ENCODE measurements at places on chromosomes 2 and 18.

GRCh38 chr2:66470199-66470598 is 35.3 kb downstream of the MEIS1 start:
- no peak for DNase-seq

GRCh38 chr2:99777656-99778290 is 288.0 kb upstream of the REV1 start:
- no peak for DNase-seq

DNA sequence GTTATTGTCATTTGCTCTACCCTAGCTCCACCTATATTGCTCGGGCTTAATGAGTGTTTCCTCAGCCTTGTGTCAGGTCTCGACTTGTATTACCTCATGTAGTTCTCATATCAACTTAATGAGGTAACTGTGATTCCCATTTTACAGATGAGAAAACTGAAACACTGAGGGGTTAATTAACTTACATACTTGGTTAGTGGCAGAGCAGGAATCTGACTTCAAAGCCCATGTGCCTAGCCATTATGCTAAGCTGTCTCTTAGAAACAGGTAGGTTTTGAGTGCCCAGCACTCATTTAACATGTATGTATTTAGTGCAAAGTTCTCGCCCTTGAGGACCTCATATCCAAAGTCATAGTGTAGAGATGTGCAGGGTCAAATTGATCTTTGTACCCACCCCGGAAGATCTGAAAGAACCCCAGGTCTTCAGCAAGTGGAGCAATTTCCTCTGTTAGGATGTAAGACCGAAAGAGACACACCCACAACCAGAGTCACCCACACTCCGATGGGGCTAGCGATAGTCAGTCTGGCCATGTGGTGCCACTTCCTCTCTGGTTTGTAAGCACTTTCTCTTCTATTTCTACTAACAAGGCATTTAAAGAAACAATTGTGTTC is 121.0 kb upstream of the SLC39A10 start:
- DNase-seq = no peak

GRCh38 chr2:237558961-237559641 is 7.3 kb upstream of the PRLH start:
- no peak for DNase-seq

DNA sequence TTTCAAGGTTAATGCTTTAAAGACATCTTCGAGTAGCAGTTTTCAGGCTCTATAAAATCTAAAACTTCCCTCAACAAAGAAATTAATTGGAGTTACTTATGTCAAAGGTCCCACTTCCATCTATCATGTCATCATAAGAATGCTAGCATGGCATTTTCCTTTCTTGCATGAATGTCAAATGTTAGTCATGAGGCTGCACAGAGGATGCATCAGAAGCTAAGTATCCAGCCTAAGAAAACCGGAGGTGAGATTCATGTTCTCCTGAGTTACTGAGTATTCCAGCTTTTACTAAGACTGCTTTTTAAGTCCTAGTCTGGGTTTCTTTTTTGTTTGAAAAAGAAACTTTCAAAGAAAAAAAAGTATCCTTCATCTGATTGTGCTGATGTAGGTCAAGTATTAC is 130.6 kb upstream of the CDH19 start:
- no peak for DNase-seq

- DNase-seq = no peak
Observed at GRCh38 chr2:136362676-136363390, 244.9 kb upstream of the CXCR4 start.

DNA sequence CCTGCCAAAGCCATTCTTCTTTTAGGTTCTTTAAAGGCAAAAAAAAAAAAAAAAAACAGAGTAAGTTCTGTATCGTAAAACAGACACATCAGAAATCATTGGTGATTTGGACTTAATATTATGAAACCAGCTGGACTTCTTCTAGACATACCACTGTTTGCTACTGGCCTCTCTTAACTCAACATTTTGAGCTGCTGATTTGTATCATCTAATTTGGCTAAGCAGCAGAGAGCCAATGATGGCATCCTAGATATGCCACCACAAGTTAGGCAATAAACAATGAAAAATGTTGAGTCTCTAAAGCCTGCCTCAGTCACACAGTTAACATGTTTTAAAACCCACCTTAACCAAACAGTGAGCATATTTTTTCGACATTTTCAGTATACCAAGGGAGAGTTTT is 1034.3 kb upstream of the NXPH2 start:
- DNase-seq = no peak

- no peak for DNase-seq
Observed at GRCh38 chr2:12507295-12507694, 209.4 kb upstream of the TRIB2 start.

DNA sequence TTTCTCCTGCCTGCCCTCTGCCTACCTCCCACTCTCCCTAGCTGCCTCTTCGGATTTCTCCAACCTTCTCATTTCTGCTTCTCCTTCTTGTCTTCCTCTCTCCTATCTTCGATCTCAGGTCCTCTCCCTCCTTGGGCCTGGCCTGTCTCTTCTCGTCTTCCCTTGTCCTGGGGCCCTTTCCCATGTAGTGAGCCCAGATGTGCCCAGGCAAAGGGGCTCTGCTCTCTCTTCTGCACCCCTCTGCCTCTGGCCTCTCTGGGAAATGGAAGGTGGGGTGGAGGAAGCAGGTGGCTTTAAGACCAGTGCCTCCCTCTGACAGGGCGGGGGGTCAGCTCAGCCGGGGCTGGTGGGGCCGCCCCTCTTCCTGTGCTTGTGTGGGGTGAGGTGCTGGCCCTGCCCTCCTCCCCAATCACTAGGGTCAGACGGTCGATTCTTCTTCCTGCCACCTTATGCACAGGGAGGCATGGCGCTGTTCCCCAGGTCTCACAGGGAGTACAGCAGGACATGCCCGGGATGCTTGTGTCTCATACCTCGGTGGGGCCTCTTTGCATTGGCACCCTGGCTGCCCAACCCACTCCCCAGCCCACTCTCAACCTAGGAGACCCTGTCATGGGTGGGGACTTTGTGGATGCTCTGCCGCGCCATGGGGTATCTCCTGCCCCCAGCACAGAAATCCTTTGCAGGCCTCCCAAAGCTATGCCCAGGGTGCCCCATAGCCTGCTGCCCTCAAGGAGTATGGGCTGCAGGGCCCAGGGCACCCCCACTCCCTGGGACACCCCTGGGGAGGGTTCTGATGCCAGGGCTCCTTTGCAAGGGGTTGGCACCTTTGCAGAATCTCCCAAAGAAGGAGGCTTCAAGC is 213.8 kb upstream of the HAAO start:
- DNase-seq = no peak

GRCh38 chr18:80023173-80023572 is 11.1 kb upstream of the RBFA start:
- DNase-seq = no peak

- DNase-seq = peak; percentile 74
Observed at GRCh38 chr2:56008661-56009431, 85.3 kb upstream of the EFEMP1 start.

DNA sequence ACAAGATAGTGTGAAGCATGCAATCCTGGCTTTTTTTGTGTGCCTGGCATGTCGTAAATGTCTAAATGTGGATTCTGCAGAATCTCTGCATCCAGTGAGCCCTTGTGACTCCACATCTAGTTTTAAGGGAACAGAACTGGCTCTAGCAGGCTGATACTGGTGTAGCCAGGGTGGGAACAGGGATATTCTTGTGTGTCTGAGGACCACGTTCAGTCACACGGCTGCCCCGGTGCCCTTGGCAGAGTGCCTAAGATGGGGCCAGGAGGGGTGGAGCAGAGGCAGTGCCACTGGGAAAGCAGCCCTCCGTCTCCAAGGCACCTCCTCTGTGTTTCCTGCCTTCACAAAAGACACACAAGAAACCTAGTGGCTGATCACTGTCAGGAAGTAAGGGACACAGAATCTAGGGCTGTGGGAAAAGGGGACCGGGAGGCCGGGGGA is 91.5 kb upstream of the PARD3B start:
- no peak for DNase-seq

DNA sequence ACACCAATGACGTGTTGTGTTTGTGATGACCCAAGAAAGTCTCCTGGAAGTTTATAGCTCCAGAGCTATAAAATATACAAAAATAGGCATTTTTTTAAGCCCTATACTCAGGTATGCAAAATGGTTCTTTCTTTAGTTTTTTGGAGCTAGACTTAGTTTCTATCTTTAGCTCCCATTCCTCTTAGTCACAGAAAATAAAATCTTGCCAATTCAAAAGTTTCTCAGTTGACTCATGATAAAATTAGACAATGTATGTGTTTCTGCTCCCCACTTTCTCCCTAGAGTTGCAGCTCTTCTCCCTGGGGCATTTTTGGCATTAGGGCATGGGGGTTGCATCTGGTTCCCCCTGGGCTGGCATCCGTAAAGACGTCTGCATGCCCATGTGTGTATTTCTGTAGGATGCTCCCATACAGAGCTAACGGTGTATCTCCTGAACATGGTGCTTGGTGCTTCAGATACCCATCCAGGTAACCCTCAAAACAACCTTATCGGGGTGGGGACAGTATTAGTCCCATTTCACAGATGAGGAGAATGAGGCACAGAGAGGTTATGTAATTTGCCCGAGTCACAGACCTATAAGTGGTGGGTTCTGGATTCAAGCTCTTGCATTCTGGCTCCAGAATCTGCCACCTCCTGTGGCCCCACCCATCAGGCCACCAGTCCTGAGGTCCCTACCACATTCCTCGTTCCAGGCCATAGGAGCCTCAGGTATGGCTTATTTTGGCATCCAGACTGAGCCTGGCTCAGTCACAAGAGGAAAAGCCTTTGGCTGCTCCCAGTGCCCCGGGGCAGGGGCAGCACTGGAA is 43.1 kb upstream of the ASAP2 start:
- no peak for DNase-seq

- no peak for DNase-seq
Observed at GRCh38 chr18:22827741-22828140, 105.4 kb upstream of the RBBP8 start.

- no peak for DNase-seq
Observed at GRCh38 chr18:10524507-10525370, 1.1 kb upstream of the NAPG start.

DNA sequence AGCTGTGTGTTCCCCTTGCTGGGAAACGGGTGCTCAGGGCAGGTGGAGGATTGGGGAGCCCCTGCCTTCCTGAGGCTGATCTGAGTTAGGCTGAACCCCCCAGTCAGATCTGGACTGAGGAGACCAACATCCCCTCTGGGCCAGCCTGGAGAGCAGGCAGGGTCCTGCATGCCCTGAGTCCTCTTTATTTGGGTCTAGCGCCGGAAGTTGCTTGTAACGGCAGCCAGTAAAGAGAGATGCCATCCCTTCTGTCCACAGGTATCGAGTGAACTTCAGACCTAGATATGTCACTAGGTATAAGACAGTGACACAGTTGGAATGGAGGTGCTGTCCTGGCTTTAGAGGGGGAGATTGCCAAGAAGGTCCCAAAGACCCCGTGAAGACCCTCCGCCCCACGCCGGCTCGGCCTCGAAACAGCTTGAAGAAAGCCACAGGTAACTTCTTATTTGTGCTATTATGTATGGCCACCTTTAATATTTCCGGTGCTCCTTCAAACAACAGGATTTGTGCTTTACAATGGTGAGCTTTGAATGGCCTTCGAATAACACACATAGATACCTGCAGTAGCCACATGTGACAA is 38.0 kb downstream of the EMILIN2 start:
- no peak for DNase-seq

GRCh38 chr18:6836331-6836730 is 106.8 kb downstream of the ARHGAP28 start:
- DNase-seq = no peak

DNA sequence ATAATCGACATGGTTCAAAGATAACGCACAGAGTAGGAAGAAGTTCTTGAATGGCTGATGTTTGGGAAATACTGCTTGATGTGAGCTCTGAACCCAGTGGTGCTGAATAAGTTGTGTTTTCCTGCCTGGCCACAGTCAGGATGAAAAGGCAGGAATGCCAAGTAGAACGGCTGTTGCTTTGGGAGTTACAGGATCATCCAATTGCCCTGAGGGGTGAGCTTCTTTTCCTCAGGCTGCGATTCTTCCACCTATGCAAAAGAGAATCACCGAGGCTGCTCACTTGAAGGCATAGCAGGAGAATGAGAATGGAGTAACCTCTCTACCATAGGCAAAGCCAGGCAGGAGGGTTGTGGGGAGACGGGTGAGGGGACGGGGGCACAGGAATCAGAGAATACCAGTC is 14.4 kb upstream of the IGFBP2 start:
- DNase-seq = no peak

GRCh38 chr2:43047187-43047780 is 179.1 kb downstream of the ZFP36L2 start:
- no peak for DNase-seq

DNA sequence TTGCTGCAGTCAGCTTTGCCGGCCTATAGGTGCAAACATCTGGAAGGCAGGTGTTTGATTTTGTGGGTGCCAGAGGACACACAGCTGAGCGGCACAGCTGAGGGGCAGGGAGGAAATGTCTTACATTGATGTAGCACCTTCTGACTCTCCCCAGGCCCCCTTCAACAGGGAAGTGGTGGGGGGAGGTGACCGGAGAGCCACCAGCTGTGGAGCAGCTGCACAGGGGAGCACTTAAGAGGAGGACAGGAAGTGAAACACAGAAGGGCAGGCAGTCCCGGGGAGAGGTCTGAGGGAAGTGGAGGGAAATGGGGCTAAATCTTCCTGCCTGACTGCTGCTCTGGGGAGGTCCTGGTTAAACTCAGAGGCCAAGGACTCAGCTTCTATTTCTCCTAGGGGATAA is 409.1 kb downstream of the TNS1 start:
- no peak for DNase-seq

GRCh38 chr2:218954541-218955300 is 4.7 kb upstream of the CDK5R2 start:
- DNase-seq = no peak

DNA sequence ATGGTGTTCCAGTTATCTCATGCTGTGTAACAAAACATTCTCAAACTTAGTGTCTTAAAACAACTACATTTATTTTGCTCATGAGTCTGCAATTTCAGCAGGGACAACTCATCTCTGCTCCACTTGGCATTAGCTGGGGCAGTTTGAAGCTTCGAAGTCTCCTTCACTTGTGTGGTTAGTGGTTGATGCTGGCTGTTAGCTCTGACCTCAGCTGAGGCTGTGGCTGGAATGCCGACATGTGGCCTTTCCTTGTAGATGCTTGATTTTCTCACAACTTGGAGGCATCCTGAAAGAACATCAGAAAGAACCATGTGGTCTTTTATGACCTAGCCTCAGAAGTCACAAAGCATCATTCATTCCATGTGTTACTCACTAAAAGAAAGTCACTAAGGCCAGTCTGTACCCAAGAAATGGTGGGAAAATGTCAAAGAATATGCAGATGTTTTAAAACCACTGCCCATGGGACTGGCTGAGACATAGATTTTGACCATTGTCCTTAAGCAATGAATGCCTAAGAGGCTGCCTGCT is 3.8 kb upstream of the TMSB10 start:
- DNase-seq = no peak

DNA sequence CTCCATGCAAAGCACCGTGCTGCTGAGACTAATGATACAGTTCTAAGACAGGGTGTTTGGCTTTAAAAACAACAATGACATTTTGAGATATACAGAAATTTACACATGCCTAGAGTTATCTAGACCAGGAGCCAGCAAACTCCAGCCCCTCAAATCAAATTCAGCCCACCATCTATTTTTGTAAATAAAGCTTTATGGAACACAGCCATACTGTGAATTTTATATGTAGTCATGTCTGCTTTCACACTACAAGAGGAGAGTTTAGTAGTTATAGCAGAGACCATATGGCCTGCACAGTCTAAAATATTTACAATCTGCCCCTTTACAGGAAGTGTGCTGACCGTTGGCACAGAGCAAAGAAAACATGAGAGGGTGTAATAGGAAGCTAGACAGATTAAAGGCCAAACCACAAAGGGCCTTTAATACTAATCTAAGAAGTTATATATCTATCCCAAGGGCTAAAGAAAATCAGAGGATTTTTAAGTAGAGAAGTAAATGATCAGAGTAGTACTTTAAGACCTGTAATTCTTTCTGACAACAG is 39.4 kb downstream of the NBAS start:
- DNase-seq = no peak

Data from endothelial cell (in vitro differentiated cells).